Stimulated activated CD4-positive, alpha-beta T cell treated with anti-CD3 and anti-CD28 coated beads, Interleukin-12 subunit alpha, Interleukin-12 subunit beta, amount 100 ng/mL, for 48 hours (primary cell): ENCODE measurements at places on chromosomes 2 and 18.
A peak's percentile ranks its signal among the peaks of the same experiment; 100 is the strongest.

- DNase-seq: no peak
These were observed 57.1 kb downstream of the ZFP36L2 start for GRCh38 chr2:43169099-43169945.

GRCh38 chr2:176656038-176656775, 387.0 kb downstream of the MTX2 start:
- DNase-seq: no peak

GRCh38 chr2:157055660-157056199, 201.8 kb upstream of the GALNT5 start:
- DNase-seq: no peak

DNA sequence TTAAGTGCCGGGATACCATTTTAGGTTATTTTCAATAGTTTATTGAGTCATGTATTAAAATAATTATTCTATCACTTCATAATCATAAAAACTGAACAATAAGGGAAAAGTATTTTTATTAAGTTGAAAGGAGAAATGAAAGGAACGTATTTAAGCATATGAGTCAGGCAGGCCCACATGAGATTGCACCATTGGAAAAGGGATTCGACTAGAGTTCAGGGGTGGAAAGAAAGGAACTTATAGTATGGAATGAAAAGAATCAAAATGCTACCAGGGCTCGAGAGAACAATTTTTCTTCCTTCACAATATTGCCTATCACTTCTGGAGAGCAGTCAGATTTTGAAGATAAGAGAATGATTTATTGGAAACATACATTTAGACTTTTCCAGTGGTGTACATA, 516.5 kb upstream of the NETO1 start:
- no peak for DNase-seq

GRCh38 chr2:24209389-24210105, 34.7 kb downstream of the FAM228A start:
- DNase-seq: no peak

- DNase-seq: no peak
These were observed 202.2 kb downstream of the CDH20 start for GRCh38 chr18:61535401-61535800.

GRCh38 chr2:168137510-168138180, 109.8 kb downstream of the STK39 start:
- DNase-seq: no peak

- DNase-seq: peak; percentile 69
These were observed 1.9 kb downstream of the TLX2 start for GRCh38 chr2:74515981-74516633.

DNA sequence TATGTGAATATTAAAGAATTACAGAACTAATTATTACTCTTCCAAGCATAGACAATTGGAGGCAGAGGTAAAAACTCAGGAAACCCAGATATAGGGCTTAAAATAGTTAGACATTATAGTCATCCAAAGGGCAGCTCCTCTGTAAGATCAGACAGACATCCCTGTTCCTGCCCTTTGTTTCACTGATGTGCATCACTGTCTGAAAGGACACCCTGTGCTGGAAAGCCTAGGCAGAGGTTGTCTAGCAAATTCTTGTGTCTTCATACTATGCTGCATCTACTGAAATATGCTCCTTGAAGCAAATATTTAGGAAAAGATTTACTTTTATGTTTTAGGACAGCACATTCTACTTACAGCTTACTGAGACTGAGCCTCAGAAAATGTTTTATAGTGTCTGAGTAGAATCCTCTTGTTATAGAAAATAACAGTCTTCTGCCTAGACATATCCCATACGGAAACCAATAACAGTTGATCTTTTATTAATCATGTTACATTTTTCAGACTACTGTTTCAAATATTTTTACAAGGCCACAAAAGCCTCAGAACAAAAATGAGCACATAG, 977.3 kb upstream of the CDH2 start:
- DNase-seq: no peak

- DNase-seq: no peak
These were observed 40.2 kb downstream of the MYOM1 start for GRCh38 chr18:3179430-3180089.

- DNase-seq: no peak
These were observed 517.0 kb downstream of the NRXN1 start for GRCh38 chr2:50514901-50515300.

- DNase-seq: no peak
These were observed 61.0 kb downstream of the CACNB4 start for GRCh38 chr2:152037743-152038435.

GRCh38 chr2:190090148-190090547, 27.6 kb upstream of the MSTN start:
- DNase-seq: no peak

DNA sequence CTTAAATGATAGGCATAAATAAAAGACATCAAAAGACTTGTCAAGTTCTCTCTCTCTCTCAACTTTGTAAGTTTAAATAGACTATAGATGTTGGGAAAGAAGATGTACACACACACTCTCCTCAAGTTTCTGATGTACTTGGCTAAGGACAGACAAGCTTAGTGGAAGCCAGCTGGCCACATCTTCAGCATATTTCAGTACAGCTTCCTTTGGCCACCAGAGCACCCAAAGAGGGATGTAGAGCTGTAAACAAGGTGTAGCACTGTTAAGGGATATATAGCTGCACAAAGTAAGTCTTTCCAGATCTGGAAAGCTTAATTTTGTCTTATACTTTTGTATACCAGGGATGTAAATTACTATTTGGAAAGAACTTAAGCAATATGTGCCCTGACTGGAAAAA, 64.3 kb upstream of the MSTN start:
- no peak for DNase-seq

DNA sequence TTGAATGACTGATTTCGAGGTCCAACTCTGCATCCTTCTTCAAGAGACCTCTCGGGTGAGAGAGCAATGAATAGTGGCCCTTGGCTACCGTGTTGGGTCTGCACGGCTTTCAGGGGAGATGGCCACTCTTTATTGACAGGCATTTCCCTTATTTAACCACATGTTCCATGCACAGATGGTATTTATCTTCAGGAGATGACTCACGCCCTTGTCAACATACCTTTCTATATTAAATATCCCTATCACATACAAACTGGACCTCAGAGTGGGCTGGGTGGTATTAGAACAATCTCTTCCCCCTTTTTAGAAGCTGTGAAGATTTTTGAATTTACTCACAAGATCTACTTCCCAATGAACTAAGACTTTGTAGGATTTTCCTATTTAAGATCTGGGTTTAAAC, 109.6 kb upstream of the CDC42EP3 start:
- no peak for DNase-seq

DNA sequence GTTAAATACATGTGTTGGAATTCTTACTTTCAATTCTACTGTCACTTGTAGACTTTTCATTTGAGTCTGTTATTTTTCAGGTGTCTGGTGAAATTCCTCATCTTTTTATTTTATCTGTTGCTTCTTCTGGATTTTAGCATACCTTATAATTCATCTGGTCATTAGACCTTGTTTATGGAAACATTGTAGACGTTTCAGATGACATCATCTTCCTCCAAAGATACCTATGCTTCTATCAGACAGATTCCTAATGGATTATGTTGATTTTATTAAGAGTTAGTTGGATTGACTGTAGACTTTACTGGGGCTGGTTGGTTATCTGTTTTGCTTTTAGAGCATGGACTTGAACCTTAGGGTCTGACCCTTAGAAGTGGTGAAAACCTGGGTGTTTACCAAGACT, 15.3 kb upstream of the MFSD2B start:
- no peak for DNase-seq

DNA sequence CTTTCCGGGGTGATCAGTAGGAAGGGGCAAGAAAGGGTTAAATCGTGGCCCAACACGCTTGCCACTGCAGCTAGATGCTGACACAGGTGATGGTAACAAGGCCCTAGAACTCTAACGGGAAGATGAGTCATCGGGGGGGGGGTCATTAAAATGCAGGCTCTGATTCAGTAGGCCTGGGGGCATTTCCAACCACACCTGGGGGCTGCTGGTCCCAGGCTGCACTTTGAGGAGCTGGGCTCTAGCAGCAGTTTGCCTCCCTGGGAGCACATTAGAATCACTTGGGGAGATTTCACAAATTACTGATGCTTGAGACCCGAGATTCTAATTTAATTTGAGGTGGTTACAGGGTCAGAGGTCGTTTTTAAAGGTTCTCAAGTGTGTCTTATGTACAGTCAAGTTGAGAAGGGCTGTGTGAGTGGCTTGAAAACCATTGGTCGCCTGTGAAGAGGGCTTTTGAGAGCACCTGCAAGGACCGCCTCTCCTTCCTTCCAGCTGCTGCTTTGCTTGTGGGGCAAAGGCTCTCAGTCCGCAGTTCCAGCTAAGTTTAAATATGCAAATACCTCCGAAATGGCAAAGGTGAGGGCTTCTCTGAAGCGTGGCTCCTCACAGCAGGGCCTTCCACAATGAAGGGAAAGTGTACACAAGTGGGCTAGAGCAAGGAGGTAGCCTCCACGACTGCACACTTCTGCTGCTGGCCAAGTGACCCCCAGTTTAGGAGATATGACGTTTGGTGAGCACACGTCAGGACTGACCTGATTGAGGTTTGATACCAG, 128.0 kb upstream of the MSH6 start:
- no peak for DNase-seq

- DNase-seq: no peak
These were observed 33.9 kb downstream of the ZNF516 start for GRCh38 chr18:76461148-76461547.

DNA sequence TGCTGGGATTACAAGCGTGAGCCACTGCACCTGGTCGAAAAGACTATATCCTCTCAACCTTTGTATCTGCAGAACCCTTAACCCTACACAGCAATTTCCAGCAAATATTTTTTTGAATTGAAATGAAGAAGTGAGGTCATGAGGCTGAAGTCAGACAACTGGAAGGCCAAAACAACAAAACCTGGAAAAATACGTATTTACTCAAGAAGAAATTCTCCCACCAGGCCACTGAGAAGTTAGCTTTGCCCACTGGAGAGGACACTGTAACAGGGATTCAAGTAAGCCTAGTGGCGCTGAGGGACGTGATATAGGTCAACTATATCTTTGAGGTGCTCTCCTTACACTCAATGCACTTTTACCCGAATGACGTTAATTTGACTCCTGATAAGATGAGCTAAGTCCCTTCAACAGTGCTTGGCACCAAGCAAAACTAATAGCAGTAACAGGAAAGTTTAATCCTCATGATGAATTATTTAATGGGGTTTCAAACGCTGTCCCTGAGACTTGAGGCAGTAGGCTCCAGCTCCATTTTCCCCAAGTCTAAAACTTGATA, 1.9 kb downstream of the HDLBP start:
- DNase-seq: no peak

- no peak for DNase-seq
These were observed 15.1 kb downstream of the SLC4A5 start for GRCh38 chr2:74328074-74328473.
